ENCODE measurements at places on chromosomes 3 and 15.

GRCh38 chr3:102124282-102124681, 275.0 kb downstream of the NFKBIZ start:
- DNase-seq, result no peak

DNA sequence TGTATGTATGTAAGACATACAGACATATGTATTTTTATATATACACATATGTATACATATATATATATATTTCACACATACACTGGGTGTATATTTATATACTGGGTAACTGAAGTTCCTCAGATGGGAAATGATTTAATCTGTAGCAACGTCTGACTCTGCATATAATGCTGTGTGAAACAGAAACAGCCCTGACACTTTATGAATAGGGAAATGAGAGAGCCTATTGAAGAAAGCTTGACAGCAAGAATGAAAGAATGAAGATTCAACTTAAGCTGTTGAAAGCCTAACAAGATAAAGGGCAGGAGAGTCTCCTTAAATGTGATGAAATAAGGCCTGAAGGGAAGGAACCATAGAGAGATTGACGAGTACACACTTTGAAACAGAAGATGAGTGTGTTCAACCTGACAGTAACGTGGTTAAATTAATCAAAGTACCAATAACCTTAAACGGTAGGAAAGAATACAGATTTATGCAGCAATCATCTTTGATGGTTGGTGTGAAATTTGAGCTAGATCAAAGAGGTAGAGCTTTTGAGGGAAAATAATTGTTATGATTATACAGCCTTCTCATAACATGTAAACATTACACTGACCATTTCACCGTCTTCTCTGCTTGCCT, 169.9 kb downstream of the MECOM start:
- no peak for DNase-seq

DNA sequence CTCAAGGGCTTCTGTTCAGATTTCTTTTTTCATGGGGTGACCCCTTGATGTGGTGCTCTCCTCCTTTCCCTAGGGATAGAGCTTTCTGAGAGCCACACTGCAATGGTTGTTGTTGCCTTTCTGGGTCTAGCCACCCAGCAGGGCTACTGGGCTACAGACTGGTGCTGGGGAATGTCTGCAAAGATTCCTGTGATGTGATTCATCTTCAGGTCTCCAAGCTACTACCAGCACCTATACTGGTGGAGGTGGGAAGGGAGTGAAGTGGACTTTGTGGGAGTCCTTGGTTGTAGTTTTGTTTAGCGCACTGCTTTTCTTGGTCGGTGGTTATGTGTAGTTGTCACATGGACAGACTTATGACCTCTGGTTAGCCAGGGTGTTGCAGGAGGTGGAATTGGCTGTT, 392.3 kb upstream of the CNTN6 start:
- no peak for DNase-seq

DNA sequence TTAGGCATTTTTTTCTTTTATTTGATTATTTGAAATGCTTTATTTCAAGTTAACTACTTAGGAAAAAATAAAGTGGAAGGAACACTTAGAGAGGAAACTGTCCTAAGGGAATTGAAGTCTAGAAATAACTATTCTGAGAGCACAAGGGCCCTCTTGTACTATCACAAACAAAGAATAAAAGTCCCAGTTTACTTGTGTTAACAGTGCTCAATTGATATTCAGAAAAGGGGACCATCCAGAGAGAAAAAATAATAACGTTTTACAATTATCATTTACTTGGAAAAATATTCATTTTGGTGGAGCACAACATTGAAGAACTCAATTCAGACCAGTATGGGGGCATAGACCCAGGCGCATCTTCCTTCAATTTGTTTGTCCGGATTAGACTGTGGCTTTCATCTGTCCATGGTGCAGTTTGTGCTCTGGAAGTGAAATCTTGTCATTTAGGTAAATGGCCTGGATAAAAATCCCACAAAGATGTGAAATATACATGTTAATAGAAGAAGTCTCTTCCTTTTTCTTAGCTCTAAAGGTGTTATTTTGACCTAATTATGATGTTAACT, 54.5 kb upstream of the SAMMSON start:
- no peak for DNase-seq

DNA sequence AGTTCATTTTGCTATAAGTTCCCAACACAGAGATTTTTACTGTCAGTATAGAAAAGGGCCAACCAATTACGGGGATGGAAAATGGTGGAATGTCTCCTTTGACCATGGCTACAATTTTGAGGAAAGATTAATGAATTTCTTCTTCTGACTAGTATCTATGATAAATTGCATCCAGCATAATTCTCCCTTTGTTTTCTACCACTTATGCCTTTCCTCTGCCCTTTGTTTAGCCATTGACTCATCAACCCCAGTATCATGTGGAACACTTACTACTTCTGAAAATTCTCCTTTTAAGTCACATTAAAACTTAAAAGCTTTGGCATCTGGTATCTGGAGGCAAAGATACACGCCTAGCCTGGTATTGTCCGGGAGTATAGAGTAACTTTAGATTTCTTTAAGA, 92.9 kb upstream of the CADPS start:
- DNase-seq, result no peak

GRCh38 chr3:82196645-82197044, 435.2 kb upstream of the GBE1 start:
- no peak for DNase-seq

- DNase-seq, result peak; percentile 16
Observed at GRCh38 chr3:13480340-13481318, 523 bp downstream of the HDAC11 start.

DNA sequence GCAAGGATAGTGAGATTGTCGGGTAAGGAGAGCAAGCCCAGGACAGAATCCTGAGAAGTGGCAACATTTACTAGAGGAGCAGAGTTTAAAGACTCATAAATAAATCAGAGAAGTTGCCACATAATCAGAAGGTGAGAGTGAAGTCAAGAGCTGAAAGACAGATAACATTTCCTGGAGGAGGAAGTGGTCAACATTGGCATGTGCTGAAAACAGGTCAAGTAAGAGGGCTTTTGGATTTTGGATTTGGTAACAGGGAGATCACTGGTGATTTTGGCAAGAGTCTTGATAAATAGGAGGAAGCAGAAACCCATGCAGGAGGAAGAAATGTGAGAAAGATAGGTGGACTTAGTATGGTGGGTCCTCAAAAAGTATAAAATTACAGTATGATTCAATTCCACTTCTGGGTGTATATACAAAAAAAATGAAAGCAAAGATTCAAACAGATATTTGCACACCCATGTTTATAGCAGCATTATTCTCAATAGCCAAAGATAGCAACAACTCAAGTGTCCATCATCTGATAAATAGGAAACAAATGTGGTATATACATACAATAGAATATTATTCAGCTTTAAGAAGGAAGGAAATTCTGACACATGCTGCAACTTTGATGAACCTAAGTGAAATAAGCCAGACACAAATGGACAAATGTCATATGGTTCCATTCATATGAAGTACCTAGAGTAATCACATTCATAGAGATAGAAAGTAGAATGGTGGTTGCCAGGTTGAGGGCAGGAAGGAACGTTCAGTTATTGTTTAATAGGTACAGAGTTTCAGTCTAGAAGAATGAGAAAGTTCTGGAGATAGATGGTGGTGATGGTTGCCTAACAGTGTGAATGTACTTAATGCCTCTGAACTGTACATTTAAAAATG, 27.3 kb upstream of the MBNL1 start:
- no peak for DNase-seq

DNA sequence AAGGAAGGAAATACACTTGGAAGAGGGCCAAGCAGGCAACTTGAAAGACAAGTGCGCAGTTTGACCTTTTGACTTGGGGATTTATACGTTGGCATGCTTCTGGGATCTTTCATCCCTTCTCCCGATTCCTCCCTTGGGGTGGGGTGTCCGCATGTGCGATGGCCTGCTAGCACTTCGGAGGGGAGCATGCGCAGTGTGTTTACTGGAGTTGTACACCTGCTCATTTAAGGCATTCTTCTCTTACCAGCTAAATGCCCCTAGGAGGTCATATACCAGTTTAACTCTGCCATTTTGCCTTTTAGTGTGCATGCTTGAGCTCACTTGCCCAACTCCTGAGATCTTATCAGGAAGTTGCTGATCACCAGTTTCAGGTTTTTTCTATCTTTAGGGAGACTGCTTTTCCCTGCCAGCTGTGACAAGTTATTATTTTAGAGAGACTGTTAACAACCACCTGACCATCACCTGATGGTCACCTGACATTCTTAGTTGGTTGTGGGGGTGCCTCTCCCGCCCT, 63.5 kb downstream of the BFSP2 start:
- no peak for DNase-seq

- DNase-seq, result no peak
Observed at GRCh38 chr15:88454867-88455810, 12.0 kb downstream of the MRPL46 start.

DNA sequence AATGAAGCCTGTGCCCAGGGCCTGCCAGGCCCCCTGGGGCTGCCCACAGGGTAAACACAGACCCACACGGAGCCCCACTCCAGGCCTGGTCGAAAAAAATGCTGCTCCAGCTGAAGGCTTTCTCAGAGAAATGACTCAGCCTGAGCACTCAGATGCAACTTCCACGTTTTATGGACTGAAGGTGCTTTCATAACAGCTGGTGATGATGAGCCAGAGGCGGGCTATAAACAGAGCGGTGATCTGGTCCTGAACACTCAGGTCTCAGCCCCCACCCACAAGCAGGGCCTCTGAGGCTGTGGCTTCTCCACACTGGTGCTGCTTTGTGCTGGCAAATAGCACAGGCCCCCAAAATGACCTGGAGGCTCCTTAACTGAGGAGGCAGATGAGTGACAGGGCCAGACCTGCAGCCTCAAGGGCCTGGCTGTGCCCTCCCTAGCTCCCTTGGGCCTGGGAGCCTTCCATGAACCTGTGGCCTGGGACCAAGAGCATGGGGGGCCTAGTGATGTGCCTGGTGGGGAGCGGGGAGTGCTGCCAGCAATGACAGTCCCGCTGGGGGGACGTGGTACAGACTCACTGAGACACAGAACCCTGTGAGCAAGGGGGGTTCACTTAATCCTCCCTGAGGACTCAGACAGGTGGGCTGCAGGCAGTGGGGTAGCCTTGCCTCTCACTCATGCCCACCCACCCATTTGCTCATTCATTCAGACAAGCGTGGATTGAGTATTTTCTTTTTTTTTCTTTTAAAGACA, 23.0 kb upstream of the FURIN start:
- DNase-seq, result no peak

GRCh38 chr3:55636300-55637195, 149.4 kb upstream of the WNT5A start:
- DNase-seq, result no peak

GRCh38 chr15:64991536-64992135, 1.9 kb upstream of the SPG21 start:
- no peak for DNase-seq

DNA sequence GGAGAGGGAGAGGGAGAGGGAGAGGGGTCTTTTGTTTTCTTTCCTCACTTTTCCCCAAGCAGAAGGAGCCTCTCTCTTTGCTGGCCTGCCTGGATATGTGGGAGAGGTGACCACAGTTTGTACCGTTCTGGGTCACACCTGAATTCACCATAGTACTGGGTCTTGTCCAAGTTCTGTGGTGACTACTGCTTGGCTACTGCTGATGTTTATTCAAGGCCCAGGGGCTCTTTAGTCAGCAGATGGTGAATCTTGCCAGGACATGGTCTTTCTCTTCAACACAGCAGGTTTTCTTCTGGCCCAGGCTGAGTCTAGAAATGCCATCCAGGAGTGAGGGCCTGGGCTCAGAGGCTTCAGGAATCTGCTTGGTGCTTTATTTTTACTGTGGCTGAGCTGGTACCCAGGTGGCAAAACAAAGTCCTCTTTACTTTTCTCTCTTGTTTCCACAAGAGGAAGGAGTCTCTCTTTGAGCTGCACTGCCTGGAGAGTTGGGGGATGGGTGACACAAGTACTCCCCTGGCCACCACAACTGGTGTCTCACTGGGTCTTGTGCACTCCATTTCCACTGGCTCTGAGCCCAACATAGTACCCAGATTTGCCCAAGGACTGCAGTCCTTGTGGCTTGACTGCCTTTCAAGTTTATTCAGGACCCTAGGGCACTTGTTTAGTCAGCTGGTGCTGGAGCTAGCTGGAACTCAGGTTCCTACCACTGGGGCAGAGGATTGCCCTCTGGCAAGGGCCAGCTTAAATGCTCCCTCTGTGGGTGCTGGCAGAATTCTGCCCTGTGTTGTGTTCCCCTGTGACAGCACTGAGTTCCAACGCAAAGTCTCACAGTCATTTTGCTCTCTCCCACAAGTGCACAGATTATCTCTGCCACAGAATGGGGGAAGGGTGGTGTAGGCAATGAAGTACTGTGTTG, 16.8 kb upstream of the CCNDBP1 start:
- DNase-seq, result no peak

- no peak for DNase-seq
Observed at GRCh38 chr15:57680021-57680420, 26.5 kb upstream of the POLR2M start.

- peak; percentile 56 for DNase-seq
Observed at GRCh38 chr3:50519471-50520089, 16.1 kb upstream of the CACNA2D2 start.

DNA sequence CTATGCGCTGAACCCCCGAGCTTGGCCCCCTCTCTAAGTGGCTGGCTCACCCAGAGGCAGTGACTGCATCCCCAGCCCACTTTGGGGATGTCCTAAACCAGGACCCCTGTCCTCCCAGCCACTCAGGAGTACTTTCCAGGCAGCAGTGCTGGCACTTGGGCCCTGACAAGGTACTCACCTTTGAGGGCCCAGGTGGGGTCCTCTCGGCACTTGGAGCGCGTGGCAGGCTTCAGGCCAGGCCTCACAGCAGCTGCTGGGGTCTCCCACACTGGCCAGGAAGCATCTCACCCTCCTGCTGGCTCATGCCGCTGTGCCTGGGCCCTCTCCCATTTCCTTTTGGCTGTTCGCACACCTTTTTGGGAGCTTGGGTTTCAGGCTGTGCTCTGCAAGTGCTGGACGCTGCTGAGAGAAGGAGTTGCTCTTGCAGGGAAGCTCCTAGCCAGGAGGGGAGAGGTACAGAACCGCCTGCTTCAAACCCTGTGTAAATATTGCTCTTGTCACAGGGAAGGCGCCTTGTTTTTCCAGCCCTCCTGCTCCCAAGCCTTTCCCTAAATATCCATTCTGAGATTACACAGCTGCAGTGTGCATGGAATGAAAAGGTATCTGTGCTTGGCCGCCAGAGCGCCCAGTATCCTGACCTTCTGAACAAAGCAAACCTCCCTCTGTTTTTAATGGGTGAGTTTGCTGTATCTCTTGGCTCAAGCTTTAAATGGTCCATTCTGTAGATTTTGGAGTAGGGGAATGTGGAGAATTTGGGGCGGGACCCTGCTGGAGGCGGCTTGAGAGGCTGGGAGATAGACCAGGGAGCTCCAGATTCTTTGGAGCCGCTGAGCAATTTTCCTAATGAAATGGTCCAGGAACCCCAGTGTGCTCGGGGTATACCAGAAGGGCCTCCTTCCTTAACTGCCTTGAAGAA, 45.6 kb downstream of the DNASE1L3 start:
- no peak for DNase-seq

- no peak for DNase-seq
Observed at GRCh38 chr15:84886211-84886983, 1.9 kb downstream of the SLC28A1 start.

GRCh38 chr15:72532991-72533601, 59.0 kb downstream of the ARIH1 start:
- DNase-seq, result no peak
